Nucleus accumbens (tissue), 56 donors: ENCODE measurements at places on chromosomes 3 and 15.

DNA sequence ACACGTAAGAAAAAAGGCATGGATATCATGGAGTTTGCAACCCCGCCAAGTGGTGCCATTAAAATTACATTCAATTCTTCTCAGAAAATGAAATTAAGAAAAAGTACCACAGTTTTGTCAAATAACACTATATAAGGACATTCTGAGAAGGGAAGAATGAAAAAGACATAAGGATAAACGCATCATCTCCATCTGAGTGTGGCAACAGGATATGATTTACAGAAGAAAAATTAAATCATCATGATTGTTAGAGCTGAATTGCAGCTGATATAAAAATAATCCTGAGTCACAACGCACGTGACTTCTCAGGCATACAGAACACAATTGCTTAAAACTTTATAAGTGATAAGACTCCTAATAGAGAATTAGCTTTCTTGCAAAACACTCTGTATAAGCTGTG, 133.8 kb downstream of the GREM1 start:
- no peak for DNase-seq

- no peak for DNase-seq
Measured at GRCh38 chr3:48039487-48040190, 23.4 kb upstream of the MAP4 start.

GRCh38 chr15:90619468-90619867, 89.7 kb downstream of the CRTC3 start:
- DNase-seq, result no peak

- DNase-seq, result no peak
Measured at GRCh38 chr3:158460926-158461325, 110.1 kb upstream of the MLF1 start.

DNA sequence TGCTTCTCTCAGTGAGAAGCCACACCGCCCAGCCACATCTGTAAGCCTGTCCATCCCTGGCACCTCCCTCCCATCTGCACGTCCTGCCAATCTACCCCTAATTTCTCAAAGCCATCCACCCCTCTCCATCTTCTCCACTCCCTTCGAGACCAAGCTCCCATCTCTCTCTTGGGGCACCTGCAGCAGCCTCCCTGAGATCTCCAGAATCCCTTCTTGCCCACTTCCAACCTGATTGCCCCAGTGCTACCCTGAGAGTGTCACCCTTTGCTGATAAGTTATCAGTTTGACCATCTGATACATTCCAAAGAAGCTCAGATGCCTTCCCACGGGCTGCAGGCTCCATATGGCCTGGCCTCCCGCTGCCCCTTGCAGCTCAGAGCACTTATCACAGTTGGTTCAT, 496.1 kb downstream of the SHQ1 start:
- DNase-seq, result no peak

GRCh38 chr3:69210068-69210730, 87.8 kb upstream of the LMOD3 start:
- no peak for DNase-seq

- no peak for DNase-seq
Measured at GRCh38 chr3:150844484-150844883, 60.8 kb downstream of the MINDY4B start.

- peak; percentile 79 for DNase-seq
Measured at GRCh38 chr15:73950831-73951561, 24.7 kb downstream of the LOXL1 start.

DNA sequence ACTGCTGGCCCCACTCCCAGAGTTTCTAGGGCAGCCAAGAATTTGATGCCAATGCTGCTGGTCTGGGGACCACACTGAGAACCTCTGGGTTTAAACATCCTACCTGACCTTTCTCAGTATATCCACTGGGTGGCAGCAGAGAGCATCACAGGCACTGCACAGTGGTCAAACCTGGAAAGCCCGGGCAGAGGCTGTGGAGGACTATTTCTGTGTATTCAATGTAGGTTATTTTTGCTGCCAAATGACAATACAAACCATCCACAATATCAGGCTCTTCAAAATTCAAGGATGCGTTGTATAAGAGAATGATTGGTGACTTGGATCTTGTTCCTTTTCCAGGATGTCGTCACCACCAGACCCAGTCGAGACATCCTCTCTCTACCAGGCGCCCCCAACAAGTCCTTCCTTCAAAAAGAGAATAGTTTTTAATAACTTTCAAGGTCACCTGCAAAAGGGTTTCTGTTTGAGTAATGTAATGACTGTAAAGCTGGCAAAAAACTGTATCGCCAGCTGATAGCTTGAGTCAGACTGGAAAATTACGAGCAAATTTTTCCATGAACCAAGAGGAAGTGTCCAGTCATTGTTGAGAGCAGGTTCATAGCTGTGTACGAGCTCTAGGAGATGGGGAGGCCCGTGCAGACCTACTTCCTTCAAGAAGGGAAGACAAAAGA, 30.5 kb upstream of the MYZAP start:
- DNase-seq, result peak; percentile 38

- DNase-seq, result no peak
Measured at GRCh38 chr3:30476368-30477084, 129.9 kb upstream of the TGFBR2 start.

DNA sequence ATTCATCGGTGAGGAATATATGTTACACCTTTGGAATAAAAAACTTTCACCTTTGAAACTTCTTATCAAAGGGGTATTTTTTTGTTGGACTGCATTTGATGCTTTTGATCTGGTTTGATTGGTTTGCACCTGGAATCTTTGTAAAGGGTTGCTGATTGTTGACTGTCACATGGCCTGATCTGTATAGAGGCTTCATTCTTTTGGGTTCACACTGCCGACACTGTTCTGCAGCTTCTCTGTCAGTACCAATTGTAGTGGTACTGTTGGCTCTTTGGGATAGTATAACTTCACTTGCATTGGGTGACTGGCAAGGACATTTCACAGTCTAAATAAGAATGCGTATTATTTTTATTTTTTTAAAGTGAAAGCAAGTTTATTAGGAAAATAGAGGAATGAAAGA, 155.7 kb downstream of the DOCK3 start:
- DNase-seq, result no peak

- DNase-seq, result no peak
Measured at GRCh38 chr3:26525013-26525412, 97.6 kb upstream of the LRRC3B start.

GRCh38 chr3:128072454-128073184, 20.4 kb downstream of the SEC61A1 start:
- no peak for DNase-seq

- DNase-seq, result peak; percentile 37
Measured at GRCh38 chr15:26889298-26889898, 22.5 kb downstream of the GABRA5 start.

GRCh38 chr15:66021496-66022162, 152.3 kb downstream of the RAB11A start:
- no peak for DNase-seq

GRCh38 chr3:180184816-180185215, 148.1 kb upstream of the PEX5L start:
- DNase-seq, result no peak

GRCh38 chr3:158768881-158769543, 32.8 kb upstream of the MFSD1 start:
- DNase-seq, result no peak

GRCh38 chr3:5456199-5456598, 268.7 kb downstream of the EDEM1 start:
- DNase-seq, result no peak

GRCh38 chr15:81024265-81024872, 23.6 kb downstream of the TLNRD1 start:
- DNase-seq, result no peak

DNA sequence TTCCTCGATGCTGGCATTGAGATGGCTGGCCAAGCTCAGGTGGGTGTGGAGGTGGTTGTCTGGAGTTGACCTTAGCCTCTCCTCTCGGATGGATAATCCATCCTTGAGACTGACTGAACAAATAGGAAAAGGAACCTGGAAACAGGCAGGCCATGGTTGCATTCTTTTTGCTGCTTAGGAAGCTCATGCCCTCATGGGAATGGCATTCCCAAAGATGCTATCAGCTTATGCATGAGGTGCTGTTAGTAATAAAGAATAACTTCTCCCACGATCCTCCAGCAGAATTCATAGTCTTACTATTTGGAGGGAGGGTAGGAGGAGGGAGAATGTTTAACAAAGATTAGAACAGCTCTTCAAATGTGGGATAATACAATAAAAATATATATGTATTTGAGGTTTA, 303.0 kb upstream of the TPM1 start:
- no peak for DNase-seq

DNA sequence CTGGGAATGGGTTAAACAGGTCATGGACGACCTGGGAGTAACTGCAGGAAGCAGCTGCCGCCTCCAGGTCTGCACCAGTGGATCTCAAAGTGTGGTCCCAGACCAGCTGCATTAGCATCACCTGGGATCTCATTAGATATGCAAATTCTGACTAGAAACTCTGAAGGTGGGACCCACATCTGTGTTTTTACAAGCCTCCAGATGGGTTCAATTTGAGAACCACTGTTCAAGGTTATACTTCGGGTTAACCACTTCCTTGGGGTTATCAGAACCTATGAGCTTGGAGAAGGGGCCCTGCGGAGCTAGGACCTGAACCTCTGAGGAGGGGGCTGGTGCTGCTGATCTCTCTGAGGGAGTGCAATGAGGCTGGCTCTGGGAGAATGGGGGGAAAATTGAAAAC, 324.8 kb upstream of the CTDSPL start:
- DNase-seq, result no peak

DNA sequence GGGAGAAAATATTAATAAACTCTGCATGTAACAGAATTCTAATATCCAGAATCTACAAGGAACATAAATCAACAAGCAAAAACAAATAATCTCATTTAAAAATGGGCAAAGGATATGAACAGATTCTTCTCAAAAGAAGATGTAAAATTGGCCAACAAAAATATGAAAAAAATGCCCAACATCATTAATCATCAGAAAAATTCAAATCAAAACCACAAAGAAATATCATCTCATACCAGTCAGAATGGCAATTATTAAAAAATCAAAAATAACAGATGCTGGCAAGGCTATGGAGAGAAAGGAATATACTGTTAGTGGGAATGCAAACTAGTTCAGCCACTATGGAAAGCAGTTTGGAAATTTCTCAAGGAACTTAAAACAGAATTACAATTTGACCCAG, 150.7 kb upstream of the TRIM42 start:
- no peak for DNase-seq

DNA sequence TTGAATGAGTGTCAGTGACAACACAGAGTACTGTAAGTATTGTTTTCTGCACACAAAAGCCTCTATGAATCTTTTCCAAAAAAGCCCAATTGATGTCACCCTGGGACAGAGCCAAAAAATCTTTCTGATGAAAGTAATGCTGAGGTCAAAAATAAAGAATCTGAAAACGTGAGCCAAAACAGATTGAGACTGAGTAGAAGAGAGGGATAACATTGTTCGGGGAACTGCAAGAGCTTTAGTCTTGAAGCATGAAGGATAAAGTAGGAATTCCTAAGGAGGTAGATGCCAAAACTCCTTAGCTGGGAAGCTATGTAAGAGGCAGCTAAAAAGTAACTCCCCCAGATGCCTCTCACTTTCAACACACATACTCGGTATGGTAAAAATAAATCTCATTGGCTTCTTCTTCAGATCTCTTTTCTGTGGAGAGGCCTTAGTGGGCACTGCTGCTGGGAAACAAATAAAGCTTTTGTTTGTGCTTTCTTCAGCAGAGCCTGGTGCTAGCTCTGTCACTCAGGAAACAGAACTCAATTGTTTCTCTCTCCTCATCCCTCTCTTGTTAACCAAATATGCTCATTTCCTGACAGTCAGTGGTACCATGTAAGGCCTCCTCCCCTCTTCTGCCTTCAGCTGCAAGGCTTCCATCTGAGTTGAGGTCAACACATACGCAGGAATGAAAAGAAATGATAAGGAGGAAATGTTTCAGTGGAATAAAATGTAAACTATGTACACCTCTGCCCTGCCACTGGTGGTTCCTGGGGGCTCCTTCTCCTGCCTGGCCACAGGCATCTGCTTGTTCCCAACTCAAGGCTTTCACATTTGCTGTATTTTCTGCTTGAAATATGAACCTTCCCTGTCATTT, 58.1 kb downstream of the CD200 start:
- DNase-seq, result peak; percentile 48

DNA sequence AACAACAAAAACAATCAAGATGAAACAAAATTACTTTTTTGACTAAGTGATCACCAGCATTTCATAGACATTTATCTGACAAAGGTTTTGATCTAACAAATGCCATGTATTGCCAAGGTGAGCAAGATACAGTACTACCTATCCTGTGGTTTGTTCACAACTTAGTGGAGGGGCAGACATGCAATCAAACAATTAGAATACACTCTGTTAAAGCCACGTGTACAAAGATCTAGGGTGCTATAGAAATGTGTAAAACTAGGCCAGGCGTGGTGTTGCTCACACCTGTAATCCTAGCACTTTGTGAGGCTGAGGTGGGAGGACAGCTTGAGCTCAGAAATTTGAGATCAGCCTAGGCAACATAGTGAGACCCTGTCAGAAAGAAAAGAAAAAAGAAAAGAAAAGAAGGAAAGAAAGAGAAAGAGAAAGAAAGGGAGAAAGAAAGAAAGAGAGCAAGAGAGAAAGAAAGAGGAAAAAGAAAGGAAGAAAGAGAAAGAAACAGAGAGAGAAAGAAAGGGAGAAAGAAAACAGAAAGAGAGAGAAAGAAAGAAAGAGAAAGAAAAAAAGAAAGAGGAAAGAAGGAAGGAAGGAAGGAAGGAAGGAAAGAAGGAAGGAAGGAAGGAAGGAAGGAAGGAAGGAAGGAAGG, 1.4 kb upstream of the TRIM69 start:
- no peak for DNase-seq

DNA sequence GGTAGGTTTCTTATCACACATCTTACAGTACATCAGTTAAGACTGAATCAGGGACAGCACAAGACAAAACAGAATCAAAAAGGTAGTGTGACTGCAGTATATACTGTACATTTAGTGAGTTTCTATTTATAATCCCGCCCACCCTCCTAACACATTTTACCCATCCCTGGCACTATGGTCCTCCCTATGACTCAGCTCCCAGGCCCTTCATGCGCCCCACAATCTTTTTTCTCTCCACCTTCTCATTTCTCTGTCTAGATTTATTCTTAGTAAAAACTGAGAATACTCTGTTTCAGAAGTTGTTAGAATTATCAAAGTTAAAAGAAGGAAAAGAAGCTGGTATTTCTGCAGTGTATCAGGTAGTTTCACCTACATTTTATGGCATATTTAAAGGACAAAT, 427.3 kb downstream of the CNTN4 start:
- DNase-seq, result no peak

DNA sequence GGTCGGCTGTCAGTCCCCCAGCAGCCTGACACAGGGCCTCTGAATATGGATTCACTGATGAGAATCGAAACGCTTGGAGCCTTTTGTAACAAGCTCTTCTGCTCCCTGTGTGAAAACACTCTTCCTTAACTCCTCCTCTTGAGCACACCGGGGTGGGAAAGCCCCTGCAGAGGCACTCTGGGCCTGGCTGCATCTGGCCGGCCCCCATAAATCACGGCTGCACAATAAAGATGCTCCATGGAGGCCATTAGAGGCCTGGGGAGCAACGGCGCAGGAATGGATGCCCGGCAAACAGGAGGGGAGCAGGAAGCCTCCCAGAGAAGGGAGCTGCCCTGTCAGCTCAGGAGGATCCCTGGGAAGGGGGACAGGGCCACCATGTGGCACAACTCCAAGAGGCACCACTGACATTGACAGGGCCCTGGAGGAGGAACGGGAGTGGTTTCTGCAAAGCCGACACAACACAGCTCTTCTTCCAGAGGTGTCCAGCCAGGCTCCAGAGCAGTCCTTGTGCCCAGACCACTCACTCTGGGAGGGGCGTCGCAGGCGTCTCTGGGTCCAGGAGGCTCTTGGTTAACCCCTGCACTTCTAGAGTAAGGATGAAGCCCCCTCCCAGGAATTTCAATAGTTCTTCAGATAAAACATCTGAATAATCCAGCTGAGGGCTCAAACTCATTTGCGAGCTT, 509.3 kb upstream of the PPP2R3A start:
- DNase-seq, result no peak
